ENCODE measurements at places on chromosomes 2 and 18.

DNA sequence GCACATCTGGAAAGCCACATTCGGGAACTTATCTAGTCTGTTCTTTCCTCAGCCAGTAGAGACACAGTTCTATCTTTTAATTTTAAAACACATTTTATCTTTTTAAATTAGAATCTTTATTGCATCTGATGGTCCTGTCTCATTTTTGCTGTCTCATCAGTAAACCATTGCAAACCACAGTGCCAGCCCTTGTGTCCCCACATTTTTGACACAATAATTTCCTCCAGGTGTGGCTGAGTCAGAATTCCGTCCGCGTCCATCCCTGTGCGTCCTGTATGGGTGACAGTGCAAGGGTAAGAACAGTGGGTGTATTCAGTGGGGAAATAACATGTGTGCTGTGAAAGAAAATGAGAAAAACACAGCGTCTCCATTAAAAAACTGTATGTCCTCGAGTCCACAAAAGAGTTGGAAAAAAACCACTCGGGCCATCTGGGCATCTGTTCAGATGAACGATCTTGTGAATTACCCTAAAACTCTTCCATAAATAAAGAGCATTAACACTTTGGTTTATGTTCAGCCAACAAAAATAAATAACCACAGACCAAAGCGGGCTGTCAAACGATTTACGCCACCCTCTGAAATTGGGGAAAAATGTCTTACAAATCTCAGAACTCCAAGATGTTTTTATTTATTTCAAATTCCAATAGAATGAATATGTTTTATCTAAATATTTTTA is 137.3 kb downstream of the ZNF516 start:
- DNase-seq = no peak

GRCh38 chr2:154392256-154392655 is 306.2 kb upstream of the KCNJ3 start:
- DNase-seq = no peak

- no peak for DNase-seq
These were observed 51.0 kb upstream of the CYP26B1 start for GRCh38 chr2:72198532-72199241.

GRCh38 chr2:158463496-158464095 is 6.8 kb downstream of the PKP4 start:
- DNase-seq = no peak

GRCh38 chr2:49616800-49617199 is 462.5 kb upstream of the FSHR start:
- peak; percentile 75 for DNase-seq

- peak; percentile 25 for DNase-seq
These were observed 721 bp upstream of the MIB1 start for GRCh38 chr18:21739604-21740537.

- no peak for DNase-seq
These were observed 81.2 kb downstream of the GATA6 start for GRCh38 chr18:22250591-22250996.

- DNase-seq = peak; percentile 89
These were observed 70.5 kb upstream of the ZNF516 start for GRCh38 chr18:76565238-76566173.

DNA sequence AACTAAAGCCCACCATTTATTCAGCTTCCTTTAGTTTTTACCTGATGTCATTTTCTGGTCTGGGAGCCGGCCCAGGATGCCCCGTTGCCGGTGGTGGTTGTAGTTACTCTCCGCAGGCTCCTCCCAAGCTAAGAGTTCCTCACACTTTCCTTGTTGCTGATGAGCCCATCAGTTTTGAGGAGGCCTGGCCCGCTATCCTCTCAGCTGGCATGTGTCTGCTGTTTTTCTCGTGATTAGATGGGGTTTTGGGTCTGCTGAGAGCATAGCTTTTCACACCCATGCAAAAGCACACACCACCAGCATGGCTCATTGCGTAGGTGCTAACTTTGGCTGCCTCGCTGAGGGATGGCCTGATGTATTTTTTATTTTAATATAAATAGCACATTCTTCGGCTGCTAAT is 72.1 kb downstream of the PSMG2 start:
- no peak for DNase-seq

- peak; percentile 56 for DNase-seq
These were observed 141.9 kb upstream of the LGALSL start for GRCh38 chr2:64311948-64312621.

DNA sequence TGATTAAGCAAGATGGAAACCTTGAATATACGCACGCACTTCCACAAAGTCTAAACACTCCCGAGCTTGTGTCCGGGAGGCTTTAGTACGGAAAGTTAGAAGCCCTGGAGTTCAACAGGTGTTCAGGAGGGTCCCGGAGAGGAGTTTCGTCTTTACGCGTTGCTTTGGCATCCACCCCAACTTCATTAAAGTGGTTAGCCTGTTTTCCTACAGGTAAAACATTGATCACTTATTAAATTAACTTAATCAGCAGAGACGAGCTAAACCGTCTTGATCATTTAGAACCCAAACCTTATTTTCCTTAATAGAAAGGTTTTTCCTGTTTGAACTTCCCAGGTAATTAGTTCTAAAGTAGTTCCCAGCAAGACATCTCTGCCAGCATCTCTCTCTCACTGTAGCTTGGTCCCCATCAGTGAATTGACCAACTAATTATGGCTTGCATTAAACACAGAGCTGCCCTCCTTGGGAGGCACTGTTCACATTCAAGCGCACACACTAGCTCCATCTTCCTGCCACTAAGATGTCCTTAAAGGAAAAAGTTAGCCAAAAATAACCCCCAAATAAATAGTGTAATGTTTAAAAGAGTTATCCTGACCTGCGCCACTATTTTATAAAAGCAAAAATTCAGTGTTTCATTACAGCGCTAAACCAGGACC is 1.4 kb downstream of the NPAS2 start:
- peak; percentile 48 for DNase-seq

GRCh38 chr2:240913810-240914644 is 7.9 kb downstream of the CROCC2 start:
- peak; percentile 86 for DNase-seq

DNA sequence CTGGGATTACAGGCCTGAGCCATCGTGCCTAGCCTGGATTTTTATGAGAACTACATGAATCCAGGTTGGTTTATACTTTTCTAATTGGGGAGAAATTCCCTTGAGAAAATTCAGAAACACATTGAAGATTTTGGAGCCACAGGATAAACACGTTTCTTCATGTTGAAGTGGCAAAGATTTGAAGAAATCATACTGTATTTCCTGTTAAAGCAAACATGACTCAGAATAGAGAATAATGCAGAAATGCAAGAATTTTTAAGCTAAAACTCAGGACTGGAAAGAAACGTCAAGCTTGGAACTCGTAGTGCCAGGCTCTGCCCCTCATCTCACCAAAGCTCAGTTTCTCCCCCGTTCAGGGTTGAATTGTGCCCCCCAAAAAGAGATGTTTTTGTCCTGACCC is 32.1 kb upstream of the TAF1B start:
- no peak for DNase-seq

DNA sequence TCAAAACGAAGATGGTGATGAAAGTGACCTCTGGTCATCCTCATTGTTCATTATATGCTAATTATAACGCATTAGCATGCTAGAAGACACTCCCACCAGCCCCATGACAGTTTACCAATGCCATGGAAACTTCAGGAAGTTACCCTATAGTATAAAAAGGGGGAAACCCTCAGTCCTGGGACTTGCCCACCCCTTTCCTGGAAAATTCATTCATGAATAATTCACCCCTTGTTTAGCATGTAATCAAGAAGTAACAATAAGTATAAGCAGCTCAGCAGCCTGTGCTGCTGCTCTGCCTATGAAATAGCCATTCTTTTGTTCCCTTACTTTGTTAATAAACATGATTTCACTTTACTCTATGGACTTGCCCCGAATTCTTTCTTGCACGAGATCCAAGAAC is 70.5 kb upstream of the CHAC2 start:
- no peak for DNase-seq

GRCh38 chr2:96874198-96874831 is 4.4 kb upstream of the SEMA4C start:
- DNase-seq = peak; percentile 35

- no peak for DNase-seq
These were observed 490.6 kb upstream of the HS6ST1 start for GRCh38 chr2:128809259-128809636.

DNA sequence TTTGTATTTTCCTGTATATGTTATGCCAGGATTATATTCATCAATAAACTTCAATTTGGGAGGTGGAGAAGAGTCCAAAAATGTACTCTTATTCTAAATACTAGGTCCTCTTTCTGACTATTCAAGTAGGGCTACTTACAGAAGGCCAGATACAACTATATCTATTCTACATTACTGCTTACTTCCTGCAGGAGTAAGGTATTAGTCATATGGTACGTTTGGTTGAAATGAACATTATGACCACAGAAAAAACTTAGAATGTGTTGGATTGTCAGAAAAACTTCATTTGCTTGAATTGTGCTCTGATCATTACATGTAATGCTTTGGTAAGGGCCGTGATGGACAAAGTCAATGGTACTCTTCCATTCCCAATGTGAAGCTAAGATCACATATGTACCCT is 35.0 kb downstream of the STAT4 start:
- DNase-seq = no peak

DNA sequence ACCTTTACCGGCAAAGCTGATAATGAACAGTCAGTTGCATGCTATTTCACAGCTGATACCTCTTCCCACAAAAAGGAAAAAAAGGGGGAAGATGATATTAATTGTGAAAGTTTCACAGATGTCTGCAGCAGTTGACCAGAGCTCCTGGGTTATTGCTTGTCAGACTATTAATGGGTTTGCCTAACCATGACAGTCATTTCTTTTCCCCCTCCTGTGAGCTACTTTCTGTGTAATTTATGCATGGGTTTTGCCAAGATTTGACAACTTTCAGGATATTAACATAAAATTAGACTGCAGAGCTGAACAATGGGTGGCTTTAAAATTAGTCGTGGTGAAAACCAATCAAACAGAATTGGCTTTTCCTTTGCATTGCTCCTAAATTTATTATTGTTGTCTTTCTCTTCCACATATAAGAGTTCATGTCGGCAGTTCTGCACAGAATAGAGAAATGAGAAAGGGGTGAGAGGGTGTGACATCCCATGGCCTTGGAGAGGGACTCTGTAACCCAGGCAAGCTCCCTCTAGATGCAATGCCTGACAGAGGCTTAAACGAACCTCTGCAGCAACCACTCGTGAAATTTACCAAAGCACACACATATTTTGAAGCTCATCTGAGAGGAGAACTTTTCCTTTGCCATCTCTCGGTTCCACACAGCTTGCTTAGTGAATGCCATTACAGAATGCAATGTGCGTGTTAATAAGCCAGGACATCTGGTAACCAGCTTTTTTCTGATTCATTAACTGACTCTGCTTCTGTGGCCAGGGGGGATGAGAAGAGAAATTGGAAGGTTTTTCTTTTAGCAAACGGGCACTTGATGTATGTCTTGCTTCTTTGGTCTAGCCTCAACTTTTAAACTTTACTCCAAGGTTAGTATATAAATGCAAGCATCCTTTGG is 82.2 kb upstream of the ITGA4 start:
- no peak for DNase-seq

DNA sequence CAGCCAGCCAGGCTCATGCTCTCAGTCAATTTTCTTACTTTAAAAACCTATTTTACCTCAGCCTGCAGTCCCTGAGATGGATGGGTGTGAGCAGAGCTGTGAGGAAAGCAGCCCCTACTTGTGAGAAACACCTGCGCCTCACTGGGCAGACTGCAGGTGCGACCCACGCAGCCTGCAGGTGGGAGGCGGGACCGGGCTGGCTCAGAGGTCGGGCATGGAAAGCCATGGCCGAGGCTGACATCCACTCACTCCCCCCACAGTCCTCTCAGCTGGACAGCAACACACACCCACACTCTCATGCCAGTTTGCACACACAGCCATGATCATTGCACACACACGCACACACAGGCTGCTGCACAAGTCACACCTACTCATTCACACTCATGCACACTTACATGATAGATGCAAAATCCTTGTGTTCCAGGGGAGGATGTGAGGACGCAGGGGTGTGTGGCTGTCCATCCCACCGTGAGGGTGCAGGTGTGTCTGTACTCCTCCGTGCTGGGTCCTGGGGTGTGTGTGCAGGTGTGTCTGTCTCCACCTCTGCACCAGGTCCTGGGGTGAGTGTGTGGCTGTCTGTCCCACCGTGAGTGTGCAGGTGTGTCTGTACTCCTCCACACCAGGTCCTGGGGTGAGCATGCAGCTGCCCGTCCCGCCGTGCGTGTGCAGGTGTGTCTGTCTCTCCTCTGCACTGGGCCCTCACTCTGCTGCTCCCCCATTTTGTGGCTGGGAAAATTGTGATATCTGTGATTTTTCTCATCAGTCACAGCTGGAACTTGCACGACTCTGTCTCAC is 166.5 kb downstream of the RTP5 start:
- no peak for DNase-seq
